NCI-H774 (cell line): ENCODE measurements at places on chromosomes 6 and 20.

GRCh38 chr20:910132-910869, 5.8 kb downstream of the ANGPT4 start:
- DNase-seq, result no peak

DNA sequence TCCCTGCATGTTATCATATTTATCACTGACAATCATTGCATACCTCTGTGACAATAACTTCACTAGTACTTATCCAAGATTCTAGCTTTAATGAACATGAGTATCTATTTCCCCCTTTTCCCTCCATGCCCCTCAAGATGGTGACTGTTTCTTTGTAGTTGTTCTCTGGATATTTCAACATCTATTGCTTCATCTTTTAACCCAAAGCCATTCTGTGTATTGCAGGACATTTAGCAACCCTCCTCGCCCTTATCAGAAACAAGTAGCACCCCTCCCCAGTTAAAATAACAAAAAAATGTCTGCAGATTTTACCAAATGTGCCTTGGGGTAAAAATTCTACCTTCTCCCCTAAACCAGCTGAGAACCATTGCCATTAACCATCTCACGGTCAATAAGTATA, 979.8 kb upstream of the MANEA start:
- no peak for DNase-seq

GRCh38 chr20:17557675-17558006, 12.2 kb upstream of the DSTN start:
- DNase-seq, result peak; percentile 45

GRCh38 chr6:151765444-151765886, 42.0 kb upstream of the ESR1 start:
- DNase-seq, result peak; percentile 56

DNA sequence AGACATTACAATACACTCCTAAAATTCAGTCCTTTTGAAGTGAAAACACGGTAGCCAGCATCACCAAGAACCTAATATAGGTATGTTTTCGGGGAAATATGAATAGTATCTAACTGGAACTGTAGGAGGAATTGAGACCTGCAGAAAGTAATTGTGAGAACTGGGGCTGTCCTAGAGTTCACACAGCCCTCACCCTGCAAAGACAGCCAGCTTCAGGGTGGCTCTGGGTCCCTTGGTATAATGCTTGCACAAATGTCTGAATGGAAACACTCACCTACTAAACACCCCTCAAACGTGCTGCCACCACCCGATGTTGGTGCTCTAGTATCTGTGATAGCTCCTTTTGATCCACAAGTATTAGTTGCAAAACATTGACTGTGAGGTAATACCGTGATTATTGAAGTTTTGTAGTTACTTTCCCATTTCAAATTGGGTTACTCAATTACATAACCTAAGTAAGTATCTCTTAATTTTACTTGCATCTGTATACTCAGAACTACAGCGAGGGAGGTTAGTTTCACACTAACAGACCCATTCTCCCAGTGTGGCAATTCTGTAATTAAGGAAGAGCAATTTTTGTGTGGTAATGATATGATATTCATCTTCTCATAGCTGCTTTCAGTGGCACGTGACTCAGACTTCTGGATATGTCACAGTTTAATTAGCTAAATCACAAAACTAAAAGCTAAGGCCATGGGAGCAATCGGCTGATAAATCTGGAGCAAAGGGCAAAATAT, 129.5 kb downstream of the INSM1 start:
- no peak for DNase-seq
